ENCODE measurements at places on chromosomes 2 and 18.
A peak's percentile ranks its signal among the peaks of the same experiment; 100 is the strongest.

- no peak for DNase-seq
Measured at GRCh38 chr2:17270894-17271293, 247.3 kb downstream of the RAD51AP2 start.

GRCh38 chr2:27839022-27839618 is 51.1 kb downstream of the RBKS start:
- no peak for DNase-seq

DNA sequence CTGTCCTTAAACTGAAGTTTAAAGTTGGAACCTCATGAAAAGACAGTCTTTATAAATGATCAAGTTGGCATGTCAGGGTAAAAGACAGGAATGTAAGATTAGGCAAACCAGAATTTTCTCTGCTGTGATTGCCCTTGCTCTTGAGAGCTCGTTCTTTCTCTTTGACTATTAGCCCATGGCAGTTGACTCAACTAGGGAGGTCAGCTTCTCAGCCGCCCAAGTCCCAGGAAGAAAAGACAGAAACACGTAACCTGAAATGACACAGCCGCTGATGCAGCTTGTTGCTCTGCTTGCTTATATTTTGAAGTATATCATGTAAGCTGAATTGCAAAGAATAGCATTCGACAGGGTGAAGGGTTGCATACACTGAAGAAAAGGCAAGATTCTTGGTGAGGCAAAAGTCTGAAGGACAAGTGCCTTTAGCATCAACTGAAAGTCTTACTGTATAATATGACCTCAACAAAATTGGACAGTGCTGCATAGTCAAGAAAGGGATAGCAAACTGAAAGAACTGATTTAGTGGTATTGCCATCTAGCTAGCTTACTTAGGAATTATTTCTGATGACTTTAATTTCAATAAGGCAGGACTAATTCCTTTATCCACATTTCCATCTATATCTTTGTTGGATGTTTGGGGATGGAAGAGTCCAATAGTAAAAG is 54.7 kb downstream of the ARHGAP15 start:
- DNase-seq = no peak

GRCh38 chr2:43424262-43425207 is 171.3 kb downstream of the THADA start:
- DNase-seq = no peak

GRCh38 chr2:157777427-157777826 is 98.7 kb downstream of the ACVR1 start:
- peak; percentile 8 for DNase-seq

- no peak for DNase-seq
Measured at GRCh38 chr2:14524803-14525080, 107.8 kb upstream of the LRATD1 start.

DNA sequence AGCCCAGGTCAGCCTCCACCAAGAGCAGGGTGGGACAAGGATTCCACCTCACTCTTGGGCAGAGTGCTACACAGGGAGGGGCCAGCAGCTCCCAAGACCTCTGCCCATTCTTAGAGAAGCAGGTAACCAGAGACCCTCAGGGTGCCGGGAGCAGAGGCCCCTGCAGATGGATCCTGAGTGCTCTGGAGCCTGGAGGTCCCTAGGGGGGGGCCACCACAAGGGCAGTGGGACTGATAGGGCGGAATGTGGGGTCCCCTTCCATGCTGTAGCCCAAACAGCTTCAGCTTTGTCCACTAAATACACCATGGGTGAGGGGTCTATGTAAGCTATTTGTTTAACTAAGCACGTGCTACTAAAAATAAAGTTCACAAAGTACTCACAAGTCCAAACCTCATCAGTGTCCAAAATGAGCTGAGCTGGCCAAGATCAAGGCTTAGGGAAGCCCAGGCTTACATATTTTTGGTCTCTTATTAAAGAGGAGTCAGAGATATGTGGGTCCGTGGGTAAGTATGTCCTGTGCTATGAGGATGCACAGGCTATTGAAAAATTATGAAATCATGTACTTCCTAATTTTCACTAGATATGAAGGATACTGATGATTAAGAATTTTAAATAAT is 21.5 kb upstream of the GPC1 start:
- no peak for DNase-seq

DNA sequence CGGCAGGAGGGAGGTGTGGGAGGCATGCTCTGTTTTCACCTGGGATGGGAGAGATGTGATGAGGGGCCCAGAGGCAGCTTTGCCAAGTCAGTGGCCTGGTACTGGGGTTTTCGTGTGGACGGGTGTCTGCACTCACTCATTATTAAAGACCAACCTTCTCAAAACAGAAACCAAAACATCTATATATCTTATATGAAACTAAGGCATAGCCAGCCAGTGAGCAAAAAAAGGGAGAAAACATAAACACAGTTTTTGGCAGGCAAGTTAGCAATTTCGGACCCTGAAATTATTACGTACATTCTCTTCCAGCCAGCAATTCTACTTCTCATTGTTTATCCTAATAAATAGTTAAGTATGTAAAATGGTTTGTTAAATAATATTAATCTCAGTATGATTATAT is 181.1 kb upstream of the SMAD2 start:
- no peak for DNase-seq

DNA sequence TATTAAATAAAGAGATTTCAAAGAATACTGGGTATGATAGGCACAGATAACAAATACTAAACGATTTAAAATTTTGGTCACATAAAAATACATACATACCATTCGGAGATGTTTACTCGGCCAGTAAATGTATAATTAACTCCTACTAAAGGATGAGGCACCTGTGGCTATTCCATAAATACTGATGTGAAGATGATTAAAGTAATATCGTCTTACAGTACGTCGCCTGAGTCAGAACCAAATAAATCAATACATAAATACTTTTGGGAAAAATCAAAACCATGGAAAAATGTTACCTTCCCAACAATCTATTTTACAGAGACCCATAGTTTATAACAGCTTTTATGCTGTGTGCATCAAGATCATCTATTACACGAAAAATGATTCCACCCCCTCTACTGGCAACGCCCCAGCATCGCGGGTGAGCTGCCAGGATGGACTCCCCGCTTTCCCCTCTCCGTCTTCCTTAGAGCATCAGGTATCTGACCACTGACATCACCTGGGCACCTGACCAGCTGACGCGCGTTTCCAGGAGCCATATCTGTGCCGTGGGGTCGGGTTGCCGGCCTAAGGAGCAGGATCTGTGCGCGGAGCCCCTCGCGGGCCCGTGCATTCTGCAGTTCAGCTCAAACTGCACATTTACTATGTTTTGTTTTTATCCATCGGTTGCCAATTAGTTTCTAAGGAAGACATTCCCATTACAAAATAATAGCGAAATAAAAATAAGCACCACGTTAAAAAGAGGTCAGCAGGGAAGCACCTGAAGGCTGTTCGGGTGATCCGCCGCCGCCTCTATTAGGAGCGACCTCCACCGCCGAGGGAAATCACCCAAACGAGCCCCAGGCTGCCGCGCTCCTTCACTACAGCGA is 901 bp downstream of the ICA1L start:
- DNase-seq = peak; percentile 57

DNA sequence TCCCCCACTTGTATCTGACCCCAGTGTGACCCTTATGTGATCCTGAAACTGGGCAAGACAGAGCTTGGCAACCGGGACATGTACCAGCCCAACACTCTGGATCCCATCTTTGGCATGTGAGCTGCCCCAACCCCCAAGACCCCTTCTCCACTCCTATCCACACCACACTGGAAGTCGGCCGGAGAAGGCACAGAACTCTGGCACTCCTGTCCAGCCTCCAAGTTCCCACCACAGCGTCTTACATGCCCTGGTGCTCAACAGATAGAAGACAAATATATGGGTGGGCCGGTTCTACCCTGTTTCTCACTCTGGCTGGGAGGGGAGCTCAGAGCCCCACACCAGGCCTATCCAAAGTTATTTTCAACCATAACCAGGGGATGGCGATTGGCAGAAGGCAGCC is 40.8 kb downstream of the LMAN2L start:
- DNase-seq = no peak

DNA sequence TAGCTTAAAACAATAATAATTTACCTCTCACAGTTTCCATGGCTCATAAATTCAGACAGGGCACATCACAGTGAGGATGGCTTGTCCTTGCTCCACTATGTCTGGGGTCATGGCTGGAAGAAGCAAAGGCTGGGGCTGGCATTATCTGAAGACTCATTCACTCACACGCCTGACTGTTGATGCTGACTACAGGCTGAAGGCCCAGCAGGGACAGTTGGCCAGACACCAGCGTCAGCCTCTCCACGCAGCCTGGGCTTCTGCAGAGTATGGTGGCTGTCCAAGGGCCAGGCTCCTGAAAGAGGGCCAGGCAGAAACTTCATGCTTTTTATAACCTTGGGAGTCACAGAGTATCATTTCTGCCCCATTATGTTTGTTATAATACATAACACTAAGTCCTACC is 33.4 kb downstream of the YPEL5 start:
- DNase-seq = no peak

GRCh38 chr18:69494841-69495240 is 94.2 kb downstream of the DOK6 start:
- no peak for DNase-seq

GRCh38 chr2:198890490-198890889 is 567.2 kb downstream of the SATB2 start:
- no peak for DNase-seq

GRCh38 chr2:233371641-233372040 is 17.3 kb downstream of the DGKD start:
- no peak for DNase-seq

GRCh38 chr2:29878898-29879297 is 42.5 kb downstream of the ALK start:
- no peak for DNase-seq

DNA sequence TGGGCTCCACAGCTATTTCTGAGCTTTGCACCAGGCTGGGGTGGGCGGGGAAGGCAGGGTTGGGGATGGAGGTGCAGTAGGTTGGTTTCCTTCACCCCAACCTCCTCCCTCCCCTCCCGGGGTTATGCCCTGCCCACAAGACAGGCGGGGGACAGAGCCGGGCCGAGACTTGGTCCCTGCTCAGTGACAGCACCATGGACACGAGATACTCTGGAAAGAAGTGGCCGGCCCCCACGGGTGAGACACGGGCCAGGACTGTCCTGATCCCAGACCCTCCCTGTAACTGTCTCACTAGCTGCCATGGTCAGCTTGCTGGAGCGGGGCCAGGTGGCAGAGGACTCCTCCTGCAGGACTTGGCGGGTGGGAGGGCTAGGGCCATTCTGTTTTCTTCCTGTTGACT is 59.7 kb downstream of the DYSF start:
- DNase-seq = no peak

DNA sequence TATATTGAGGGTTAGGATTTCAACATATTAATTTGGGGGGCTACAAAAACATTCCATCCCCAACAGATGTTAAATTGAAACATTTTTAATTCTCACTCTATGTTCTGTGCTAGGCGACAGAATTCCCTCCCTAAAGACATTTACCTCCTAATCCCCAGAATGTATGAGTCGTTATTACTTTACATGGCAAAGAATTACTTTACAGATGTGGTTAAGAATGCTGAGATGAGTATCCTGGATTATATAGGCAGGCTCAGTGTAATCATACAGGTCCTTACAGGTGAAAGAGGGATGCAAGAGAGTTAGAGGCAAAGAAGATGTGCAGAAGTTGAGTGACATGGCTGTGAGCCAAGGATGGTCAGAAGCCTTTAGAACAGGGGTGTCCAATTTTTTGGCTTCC is 974.1 kb upstream of the ACVR2A start:
- DNase-seq = no peak

DNA sequence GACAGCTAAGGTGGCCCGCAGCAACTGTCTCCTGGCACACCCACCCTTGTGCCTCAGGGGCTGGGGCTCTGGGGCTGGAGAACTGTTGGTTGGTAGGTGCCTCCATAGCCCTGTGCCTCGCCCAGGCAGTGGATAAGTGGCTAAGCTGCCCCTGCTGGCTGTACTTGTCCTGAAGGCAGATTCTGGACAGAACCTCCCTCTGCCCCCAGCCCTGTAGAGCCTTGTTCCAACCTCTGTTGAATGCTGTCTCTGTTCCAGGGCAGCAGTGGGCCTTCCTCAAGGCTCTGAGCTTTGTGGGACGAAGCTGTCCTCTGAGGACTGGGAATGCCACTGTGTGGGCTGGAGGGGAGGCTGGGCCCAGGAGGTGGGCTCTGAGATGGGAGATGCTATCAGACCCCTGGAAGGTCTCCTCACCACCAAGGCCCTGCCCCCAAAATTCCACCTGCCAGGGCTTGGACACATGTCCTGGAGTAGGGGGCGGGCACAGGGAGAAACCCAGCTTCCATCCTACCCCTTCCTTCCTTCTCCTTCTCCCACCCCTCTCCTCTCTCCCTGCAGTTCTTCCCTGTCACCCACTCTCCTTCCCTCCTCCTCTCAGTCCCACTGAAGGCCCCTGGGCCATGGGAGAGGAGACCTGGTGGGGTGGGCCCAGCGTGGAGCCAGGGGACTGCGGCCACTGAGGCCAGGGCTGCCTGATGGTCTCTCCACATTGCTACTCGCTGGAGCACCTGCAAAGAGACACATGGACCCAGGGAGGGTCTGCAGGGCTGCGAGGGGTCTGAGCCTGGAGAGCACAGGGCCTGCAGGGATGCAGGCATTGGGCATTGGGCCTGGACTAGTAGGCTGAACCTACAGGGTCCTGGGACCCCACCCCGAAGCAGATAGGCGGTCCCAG is 1.7 kb upstream of the PDCD1 start:
- DNase-seq = no peak

DNA sequence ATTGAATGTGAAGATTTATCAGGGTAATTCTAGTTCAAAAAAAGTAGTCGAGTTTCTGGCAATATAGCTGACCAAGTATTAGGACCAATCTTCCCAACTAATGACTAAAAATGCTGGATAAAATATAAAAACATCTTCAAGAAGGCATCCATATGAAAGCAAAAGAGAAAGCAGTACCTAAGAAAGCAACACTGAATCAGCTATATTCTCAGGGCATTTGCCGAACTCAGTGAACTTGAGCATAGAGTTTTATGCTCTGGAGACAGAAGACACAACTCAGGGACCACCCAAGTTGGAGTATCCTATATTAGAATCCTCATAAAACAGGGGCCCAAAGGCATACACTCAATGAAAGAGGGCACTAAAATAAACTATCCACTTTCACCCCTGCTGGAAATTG is 103.7 kb upstream of the HNRNPA3 start:
- no peak for DNase-seq

DNA sequence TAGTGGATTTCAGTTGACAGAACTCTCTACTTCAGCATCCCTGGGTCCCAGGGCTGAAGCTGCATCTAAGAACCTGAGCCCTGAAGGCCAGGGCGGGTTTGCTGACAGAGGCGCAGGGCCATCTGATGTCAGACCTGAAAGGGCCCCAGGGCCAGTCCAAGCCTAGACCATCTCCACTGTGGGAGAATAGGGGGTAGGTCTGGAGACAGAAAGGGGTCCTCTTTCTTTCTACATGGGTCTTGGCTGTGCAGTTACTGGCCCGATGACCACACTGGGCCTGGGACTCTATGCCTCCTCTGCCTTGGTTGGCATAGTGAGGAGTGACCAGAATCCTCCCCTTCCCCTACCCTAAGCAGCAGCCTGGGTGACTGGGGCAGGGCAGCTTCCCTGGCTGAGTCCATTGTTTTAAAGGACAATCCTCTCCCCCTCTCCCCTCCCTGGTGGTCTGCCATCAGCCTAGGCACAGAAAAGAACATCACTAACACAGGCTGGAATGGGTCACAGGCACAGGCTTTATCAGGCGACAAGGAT is 34.5 kb downstream of the HS1BP3 start:
- no peak for DNase-seq

GRCh38 chr2:49931241-49931640 is 776.9 kb upstream of the FSHR start:
- no peak for DNase-seq

GRCh38 chr2:12227941-12228608 is 481.6 kb downstream of the LPIN1 start:
- no peak for DNase-seq
